ENCODE measurements at places on chromosomes 2 and 18. TPM values are rescaled to one million over a fixed set of nuclear protein-coding genes. Genes with fewer than 3 reads are reported as not detected.

The ZNF519 gene
- 10.6 TPM for total RNA-seq

The ENOSF1 gene
- 69.3 TPM for total RNA-seq

The TEKT4 gene
- total RNA-seq = not detected

DNA sequence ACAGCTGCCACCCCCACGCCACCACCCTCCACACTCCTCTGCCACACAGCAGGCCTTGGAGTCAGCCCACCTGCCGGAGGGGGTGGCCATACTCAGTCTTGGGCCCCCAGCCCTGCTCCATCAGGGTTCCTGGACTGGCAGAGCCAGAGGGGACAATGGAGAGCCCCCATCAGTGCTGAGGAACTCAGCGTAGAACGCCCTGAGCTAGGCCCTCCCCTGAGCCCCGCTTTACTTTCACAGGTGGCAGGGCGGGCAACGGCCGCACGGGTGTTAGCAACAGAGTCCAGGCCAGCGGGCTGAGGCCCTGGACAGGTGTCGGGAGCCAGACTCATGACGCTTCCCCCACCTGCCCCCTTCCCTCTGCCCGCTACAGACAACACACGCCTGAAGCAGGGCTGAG, 47.1 kb downstream of the FOSL2 start:
- DNase-seq = no peak

- DNase-seq = no peak
These were observed 111.3 kb downstream of the RIF1 start for GRCh38 chr2:151520976-151521375.

- DNase-seq = peak; percentile 61
These were observed at the start of gene PRKD3 for GRCh38 chr2:37324786-37325624. Gene PRKD3, minus strand, starts transcription at chr2:37324833. Its CDS starts 8,309 bp downstream, at chr2:37316524.

DNA sequence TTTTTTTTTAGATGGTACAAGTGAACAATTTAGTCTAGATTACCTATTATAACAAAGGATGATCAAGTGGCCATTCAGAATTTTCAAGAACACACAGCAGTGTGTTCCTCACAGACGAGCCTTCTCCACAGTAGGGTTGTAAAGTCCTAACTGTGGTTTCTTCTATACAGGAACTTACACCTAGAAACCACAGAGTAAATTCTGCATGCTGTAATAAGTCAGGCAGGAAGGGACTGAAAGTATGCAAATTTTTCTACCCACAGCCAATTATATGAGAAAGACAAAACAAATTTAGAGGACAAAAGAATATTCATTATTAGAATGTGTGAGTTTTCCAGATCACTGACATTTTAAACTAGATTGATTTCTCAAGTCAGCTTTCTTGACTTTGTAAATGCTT, 99.5 kb downstream of the RBMS1 start:
- no peak for DNase-seq

GRCh38 chr2:44559108-44559507, 197.4 kb downstream of the CAMKMT start:
- no peak for DNase-seq

DNA sequence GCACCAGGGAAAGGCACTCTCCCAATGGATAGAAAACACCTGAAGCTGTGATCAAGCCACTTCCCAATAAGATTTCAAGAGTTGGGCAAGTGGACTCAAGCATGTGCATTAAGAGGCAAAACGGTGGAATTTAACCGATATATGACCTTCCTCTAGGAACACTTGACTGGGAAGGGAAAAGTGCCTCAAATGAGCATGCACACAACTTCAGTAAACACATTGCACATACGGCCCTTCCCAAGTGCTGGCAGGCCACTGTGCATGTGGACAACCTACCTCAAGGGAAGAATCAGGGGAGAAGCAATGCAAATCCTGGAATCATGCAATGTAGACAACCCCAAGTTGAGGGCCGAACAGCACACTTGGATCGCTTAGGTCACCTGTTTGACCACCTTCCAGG, 23.9 kb upstream of the SH3RF3 start:
- DNase-seq = no peak

DNA sequence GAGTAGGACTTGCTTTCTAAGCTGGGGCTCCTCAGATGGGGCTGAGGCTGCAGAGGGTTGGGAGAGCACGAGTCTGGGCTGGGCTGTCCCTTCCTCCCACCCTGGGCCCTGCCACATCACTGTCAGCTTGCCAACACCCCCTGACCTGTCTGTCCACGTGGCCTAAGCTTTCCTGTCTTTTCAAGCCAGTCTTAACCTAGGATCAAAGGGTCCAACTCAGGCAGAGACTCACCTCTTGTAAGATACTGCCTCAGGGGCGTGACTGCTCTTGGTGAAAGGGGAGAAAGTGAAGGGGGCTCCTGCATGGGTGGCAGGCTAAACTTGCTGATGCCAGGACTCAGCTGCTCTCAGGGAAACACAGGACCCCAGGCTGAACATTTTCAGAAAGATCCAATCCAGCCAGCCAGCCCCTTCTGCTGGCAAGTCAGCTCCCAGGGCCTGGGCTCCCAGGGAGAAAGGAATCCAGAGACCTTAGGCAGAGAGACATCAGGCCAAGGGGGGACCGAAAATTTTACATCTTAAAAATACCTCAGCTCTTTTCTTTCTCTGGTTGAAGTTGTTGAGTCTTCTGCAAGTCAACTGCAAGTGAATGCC, 144.2 kb upstream of the ID2 start:
- DNase-seq = no peak

- no peak for DNase-seq
These were observed 87.4 kb downstream of the RNF144A start for GRCh38 chr2:7004636-7005035.

DNA sequence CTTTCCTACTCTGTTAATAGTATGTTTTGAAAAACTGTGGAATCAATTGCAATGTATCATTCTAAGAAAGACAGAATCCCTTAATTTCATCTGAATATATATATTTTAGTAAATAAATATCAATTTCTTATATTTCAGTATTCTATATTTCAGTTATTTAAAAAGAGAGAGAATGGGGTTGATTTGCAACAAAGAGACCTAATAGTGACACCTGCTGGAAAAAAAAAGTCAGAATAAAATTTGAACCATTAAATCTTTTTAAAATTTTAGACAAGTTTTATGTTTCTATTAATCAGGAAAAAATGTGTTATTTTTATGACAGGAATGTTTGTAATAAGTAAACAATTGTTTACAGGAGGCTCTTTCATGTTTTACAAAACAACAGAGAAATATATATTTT, 20.7 kb upstream of the CCNT2 start:
- DNase-seq = no peak

DNA sequence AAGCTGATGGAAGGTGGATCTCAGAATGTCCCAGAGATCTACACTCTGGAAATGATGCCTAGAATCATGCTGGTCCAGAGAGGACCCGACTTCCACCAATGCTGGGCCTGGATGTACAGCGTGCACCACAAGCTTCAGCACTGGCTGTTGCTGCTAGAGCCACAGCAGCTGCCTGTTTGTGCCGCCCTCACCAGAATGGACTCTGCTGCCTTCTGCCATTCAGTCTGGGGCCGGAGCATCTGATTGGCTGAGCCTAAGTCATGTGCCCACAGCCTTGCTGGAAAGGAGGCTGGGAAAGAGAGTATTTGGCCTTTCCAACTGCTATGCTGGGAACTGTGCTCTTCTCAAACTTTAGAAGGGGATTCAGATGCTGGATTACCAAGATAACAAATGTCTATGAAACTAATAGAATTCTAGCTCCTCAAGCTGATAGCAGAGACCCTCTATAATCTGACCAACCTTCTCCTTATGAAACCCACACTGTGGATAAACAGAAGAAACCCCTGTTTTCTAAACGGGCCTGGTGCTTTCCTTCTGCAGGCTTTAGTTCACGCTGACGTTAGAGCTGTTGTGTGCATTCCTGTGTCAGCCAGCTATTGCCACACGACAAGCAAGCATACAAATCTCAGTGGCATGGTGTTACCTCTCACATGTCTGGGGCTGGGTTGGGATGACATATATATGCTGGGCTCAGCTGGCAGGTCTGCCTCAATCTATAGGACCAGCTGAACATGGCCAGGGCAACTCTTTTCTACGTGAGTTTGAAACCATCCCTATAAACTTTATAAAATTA, 4.1 kb upstream of the LOXHD1 start:
- DNase-seq = no peak

DNA sequence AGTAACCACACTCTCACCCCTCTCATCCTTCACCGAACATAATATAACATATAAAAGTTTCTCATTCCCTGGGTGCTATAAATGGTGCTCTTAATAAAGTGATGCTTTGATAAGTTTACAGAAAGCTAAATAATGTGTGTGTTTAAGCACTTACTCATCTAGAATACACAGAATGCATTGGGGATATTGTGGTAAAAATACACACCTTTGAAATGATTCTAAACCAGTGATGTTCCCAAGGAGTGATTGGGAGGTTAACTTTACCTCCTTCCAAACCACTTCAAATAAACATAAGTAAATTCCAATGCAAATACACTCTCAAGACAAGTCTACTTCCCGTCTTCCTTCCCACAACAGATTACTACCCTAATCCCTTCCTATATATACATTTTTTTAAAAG, 85.3 kb upstream of the TWSG1 start:
- no peak for DNase-seq

DNA sequence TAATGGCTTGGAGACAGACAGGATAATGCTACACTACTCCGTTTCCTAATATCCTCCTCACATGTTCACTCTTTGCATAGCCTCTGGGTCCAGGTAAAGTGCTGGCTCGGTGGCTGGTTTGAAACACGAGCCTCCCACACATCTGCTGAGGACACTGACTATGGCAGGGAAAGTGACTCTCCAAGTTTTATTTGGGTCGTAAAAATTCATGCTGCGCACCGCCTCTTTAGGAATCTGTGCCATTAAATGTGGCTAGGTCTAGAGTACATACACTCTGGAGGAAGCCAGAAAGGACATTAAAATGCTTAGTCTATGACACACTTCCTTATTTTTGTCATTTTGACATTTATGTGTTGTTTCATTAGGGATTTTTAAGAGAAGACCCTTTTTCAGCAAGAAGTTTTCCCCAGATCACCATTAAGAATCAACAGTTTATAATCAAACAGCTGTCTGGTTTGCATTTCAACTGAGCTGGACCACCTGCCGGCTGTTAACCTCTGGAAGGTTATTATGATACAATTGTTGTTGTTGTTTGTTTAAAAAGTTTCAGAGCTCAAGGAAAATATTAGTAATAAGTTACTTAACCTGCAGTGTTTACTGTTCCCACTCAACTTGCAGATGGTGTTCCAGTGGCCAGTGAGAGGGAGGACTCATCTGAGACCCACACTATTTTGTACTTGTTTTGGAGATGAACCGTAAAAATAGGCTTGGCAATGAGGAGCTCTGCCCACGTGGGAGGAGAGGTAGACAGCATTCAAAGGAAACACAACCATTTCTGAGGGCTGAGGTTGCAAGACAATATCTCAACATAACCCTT, 443.3 kb upstream of the MEIS1 start:
- DNase-seq = no peak

- DNase-seq = no peak
These were observed 127.1 kb downstream of the SOCS6 start for GRCh38 chr18:70415823-70416488.

GRCh38 chr18:9594823-9595596, 19.3 kb downstream of the PPP4R1 start:
- DNase-seq = no peak

DNA sequence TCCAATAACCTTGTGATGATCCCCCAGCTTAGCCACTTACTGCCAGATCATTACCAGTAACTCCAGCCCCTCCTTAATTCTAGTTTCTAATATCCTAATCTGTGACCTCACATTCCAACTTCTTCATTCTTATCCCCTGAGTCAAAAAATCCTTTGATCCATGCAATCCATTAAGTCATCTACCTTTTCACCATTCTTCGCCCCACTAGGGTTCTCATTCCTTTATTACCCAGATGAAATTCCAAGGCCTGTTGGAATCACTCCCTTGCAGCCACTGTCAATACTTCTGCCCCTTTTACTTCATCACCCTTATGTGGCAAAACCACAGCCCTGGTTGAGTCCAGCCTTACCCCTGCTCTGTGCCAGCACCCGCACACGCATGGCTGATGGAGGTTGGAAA, 20.3 kb upstream of the IL36G start:
- no peak for DNase-seq
